Eye (tissue), 1 donor: ENCODE measurements at places on chromosomes 7 and 10.

DNA sequence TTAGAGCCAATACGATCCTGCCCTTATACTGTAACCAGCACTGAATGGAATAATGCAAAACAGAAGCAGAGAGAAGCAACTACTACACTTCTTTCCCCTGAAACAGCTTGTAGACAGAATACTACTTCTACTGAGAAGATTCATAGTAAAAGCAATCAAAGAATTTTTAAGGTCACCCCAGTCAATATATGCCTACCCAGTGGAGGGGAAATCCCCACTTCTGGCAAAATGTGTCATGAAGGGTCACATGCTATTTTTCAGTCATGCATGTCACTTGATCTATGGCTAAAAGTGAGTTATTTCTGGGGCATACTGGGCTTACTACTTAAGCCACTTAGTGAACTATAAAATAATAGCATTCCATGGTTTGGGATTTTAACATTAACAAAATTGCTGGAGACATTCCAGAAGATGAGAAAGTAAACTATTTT is 25.6 kb downstream of the IRF5 start:
- no peak for DNase-seq

- DNase-seq, result no peak
These were observed 212.0 kb downstream of the CAMK1D start for GRCh38 chr10:12561307-12561706.

DNA sequence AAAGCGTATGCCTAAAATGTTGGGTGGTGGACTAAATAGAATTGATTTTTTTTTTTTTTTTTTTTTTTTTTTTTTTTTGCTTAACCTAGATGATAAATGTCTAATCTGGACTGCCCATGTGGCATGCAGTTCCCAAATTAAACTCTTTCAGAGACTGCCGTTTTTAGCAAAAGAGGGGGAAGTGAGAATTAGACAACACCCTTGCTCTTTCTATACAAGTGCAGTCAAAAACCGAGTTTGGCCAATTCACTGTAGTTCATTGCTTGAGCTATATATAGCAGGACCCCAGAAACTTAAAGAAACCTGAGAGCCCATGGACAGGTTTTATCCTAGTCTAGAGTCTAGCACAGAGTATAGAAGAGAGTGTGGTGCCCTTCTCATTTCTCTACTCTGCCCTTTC is 141.9 kb downstream of the GRM3 start:
- no peak for DNase-seq

DNA sequence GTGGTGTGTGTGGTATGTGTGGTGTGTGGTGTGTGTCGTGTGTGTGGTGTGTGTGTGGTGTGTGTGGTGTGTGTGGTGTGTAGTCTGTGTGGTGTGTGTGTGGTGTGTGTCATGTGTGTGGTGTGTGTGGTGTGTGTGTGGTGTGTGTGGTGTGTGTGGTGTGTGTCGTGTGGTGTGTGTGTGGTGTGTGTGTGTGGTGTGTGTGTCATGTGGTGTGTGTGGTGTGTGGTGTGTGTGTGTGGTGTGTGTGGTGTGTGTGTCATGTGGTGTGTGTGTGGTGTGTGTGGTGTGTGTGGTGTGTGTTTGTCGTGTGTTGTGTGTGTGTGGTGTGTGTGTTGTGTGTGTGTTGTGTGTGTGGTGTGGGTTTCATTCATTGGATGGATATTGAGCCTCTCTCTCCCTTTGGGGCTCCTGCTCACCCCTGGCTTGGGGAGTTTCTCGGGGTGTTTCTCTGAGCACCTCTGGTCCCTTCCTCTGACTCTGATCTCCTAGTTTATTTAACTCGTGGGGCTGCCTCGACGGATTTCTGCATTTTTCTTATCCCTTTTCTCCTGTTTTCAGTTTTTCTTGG is 145.8 kb downstream of the DNAJB6 start:
- no peak for DNase-seq

- no peak for DNase-seq
These were observed 10.6 kb upstream of the PLEKHS1 start for GRCh38 chr10:113740850-113741249.

DNA sequence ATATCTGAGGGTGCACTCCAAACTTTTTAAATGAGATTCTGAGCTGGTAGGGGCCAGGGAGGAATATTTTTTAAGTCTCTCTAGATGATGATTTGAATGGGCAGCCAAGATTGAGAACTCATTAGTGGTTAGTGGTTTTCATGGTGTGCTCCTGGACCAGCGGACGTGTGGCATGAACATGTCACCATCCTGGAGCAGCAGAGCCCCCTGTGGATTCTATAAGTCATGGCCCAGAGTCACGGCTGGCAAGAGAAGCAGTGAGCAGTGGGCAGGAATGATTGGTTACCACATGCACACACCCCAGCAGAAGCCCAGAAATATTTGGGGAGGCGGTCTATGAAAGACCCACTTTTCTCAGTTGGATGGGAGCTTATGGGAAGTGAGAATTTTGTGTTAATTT is 21.2 kb upstream of the UCN3 start:
- DNase-seq, result no peak

DNA sequence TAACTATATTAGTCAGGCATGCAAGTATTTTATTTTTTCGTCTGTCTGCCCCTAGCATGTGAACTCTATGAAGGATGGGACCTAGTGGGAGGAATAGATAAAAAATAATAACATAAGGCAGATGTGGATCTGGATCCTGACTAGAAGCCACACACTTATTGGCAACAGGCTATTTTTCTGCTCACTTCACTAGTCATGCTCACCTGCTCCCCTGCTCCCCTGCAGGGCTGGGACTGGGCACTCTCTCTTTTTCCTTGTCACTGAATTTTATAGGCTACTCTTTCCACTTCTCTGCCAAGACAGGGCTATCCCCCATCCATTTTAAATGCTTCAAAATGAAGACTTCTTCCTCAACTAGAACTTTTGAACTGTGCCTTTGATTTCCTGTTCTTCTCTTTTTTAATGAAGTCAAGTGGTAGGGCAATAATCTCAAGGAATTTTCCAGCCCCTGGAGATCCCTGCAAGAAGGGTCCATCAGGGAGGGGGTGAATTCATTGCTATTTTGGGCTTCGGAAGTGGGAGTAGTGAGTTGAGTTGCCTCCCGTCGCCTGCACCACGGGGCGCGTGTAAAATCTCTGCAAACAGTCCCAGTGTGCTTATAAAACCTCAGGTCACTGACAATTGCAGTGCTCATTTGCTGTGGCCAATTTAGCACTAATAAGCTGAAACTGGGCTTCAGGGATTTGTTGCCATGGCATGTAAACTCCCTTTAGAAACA is 156.7 kb upstream of the NPVF start:
- DNase-seq, result peak; percentile 37

GRCh38 chr10:47024399-47025252 is 113.4 kb downstream of the PTPN20 start:
- peak; percentile 87 for DNase-seq

GRCh38 chr7:41708581-41709358 is 5.9 kb upstream of the INHBA start:
- no peak for DNase-seq

- no peak for DNase-seq
These were observed 1358.7 kb upstream of the SORCS1 start for GRCh38 chr10:108523016-108523800.

DNA sequence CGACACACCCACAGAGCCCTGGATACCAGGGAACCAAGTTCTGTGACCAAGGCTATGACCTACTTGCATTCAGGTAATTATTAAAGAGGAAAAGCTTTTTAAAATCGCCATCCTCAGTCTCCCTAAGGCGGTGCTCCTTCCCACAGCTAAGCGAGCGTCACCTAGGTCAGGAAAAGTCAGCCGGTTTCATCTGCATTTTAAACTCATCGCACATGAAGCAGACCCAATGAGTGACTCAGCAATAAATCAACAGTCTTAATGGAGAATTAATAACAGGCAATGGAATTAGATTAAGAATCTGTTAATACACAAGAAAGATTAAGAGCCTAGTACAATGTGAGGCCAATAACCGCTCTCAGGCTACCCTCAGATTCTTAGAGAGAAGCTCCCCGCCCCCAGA is 59.2 kb downstream of the HSPA12A start:
- no peak for DNase-seq

DNA sequence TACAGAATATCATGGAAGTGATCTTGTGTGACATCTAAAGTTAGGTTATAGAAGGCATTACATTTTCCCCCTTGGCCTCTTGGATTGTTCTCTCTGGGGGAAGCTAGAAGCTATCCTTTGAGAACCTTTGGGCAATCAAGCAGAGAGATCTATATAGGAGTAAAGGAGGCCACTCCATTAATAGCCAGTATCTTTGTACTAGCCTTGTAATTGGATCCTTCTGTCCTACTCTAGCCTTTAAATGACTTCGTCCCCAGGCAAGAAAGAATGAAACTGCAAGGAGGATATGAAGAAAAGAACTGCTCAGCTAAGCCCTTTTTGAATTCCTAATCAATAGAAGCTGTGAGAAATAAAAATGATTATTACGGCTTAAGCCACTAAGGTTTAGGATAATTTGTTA is 230.9 kb downstream of the AGMO start:
- DNase-seq, result peak; percentile 13

GRCh38 chr7:39458061-39458745 is 108.0 kb upstream of the YAE1 start:
- no peak for DNase-seq

- DNase-seq, result peak; percentile 51
These were observed 1.5 kb upstream of the LAMB1 start for GRCh38 chr7:108004220-108005142.

DNA sequence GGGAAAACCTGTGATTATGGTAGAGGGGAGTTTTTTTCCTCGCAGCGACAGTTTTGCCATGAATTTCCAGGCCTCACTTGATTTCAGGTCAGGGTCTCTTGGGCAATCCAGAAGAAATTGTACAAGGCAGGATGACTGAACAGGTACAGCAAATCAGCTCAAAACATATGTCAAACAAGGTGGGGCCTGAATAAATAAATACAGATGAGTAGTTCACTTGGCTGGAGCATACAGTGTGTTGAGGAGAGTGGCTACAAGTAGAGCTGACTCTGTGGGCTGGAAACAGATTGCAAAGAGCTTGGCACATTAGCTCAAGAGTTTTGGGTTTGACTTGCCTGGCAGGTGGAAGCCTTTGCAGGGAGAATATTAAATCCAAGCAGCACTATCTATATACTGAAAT is 15.0 kb downstream of the GIMAP8 start:
- no peak for DNase-seq

DNA sequence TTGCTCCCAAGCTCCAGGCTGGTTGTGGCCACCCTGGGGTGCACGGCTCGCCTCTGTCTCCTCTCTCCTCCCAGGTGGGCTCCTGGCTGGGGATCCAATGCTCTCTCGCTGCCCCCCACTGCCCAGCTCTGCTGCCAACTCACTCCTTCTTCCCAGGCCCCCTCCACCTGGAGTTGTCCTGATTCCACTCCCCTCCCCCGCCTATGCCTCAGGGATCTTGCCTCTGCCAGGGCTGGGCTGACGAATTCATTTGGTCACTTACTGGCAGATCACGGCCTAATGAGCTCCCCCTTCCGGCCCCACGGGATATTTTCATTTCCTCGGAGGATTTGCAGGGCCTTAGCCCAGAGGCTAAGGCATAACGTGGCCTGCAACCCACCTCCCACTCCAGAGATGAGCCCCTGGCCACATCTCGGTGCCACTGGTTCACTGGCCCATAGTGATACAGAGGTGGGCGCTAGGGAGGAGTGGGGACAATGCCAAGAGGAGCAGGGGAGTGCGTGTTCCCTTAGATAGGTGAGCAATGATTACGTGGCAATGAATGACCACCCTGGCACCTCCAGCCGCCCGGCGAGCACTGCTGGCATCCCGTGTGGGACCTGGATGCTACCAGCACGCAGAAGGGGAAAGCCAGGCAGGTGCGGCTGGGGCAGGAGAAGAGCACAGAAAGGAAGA is 344.6 kb upstream of the SHH start:
- peak; percentile 68 for DNase-seq

GRCh38 chr10:11035301-11035991 is 17.8 kb downstream of the CELF2 start:
- DNase-seq, result no peak

DNA sequence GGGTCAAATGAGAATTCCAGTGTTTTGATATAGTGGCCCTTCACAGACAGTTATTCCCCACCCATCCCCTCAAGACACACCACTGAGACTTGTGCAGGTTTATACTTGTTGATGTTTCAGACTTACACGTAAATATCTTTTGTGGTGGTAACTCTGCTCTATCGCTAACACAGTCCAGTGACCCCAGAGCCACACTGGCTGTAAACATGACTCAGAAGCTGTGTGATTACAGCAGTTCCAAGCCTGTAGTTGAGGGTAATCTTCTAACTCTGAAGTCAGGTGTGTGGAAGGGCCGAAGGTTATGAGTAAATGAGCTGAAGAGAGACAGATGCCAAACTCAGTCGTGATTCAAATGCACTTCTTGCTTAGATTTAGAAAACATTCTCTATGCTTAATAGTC is 19.4 kb downstream of the NOBOX start:
- DNase-seq, result no peak

- peak; percentile 0 for DNase-seq
These were observed 162.3 kb downstream of the ZNF33B start for GRCh38 chr10:42476101-42476500.

- no peak for DNase-seq
These were observed 691.5 kb upstream of the SORCS1 start for GRCh38 chr10:107856047-107856315.

DNA sequence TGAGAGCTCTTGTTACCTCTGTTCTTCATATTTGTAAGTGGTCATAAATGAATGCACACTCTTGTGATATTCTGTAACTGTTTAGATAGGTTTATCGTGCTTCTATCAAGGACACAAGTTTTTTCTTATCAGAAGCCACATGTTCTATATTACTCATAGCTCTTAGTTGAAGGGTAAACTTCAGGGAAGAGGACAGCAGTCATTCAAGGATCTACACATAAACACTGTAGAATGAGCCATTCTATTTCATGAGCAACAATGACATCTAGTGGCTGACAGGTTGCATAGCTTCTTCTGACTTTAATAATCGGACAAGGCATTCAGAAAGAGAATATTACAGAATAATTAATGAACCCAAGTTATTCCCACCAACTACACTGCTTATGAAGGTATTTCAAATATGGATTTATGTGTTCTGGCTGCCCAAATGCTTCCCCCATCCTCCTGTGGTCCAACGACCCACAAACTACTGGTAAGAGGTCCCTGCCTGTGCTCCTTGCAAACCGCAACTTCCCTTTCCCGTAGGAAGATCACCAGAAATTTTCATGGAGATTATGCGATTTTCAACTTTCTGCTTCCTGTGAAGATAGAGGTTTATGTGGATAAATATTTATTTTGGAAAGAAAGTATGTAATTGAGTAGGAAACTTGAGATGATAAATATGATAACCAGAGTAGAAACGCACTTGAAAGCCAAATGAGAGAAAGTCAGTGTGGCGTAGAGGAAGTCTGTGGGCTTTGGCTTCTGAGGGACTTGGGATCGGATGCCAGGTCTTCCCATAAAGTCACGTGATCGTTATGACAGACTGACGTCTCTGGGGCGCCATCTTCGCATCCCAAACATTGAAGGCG is 16.8 kb upstream of the ABCB5 start:
- peak; percentile 87 for DNase-seq

GRCh38 chr10:113583571-113583970 is 30.7 kb downstream of the HABP2 start:
- DNase-seq, result no peak

- DNase-seq, result no peak
These were observed 348.6 kb downstream of the PTEN start for GRCh38 chr10:88212069-88212468.
